ENCODE measurements at places on chromosomes 5 and 9.
A peak's percentile ranks its signal among the peaks of the same experiment; 100 is the strongest.

DNA sequence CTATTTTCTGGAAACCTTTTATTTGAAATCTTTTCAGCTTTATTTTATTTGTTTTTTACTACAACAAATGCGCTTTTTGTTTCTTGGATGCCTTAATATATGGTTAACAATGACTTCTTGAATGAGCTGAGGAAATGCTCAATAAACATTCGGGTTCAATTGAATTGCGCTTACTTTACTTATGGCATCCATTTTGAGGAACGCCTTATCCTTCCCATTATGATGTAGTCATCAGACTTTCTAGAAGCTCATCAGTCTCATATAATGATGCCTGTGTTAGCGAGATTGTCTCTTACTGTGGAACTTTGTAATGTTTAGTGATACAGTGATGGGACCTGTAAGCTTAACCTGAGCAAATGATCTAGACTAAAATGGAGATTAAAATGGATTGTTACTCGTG lies 916 bp downstream of the SHLD3 start:
- no peaks in the 10 kb centered on the region for H3K36me3 ChIP-seq
- peaks cover 22% of the 10 kb centered on the region for H3K4me1 ChIP-seq
- H3K4me3 ChIP-seq: peak overlapping the region; percentile 92
- DNase-seq: no peak
- H3K27me3 ChIP-seq: no peaks in the 10 kb centered on the region

DNA sequence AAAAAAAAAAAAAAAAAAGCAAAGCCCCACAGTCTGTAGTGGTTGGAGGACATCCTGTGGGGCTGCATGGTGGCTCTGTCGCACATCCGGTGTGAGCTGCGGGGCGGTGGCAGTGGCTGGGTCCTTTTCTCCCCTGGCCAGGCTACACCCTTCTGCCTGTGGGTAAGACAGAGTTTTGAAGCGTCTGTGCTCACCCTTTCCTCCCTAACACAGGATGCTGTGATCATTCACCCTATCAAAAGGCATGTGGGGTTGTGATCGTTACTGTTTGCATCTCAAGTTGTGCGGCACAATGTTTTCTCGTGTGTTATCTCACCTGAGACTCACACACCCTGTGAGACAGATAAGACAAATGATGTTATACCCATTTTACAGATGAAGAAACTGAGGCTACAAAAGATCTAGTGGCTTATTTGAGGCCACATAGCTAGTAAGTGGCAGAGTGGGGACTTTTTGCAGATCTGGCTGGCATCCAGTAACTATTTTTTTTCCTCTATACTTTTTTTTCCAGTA lies 17.5 kb downstream of the IRF1 start:
- peak overlapping the region; percentile 85 for H3K27ac ChIP-seq
- no peaks in the 10 kb centered on the region for H3K36me3 ChIP-seq
- H3K4me3 ChIP-seq: no peak overlapping the region
- H3K27me3 ChIP-seq: no peaks in the 10 kb centered on the region

DNA sequence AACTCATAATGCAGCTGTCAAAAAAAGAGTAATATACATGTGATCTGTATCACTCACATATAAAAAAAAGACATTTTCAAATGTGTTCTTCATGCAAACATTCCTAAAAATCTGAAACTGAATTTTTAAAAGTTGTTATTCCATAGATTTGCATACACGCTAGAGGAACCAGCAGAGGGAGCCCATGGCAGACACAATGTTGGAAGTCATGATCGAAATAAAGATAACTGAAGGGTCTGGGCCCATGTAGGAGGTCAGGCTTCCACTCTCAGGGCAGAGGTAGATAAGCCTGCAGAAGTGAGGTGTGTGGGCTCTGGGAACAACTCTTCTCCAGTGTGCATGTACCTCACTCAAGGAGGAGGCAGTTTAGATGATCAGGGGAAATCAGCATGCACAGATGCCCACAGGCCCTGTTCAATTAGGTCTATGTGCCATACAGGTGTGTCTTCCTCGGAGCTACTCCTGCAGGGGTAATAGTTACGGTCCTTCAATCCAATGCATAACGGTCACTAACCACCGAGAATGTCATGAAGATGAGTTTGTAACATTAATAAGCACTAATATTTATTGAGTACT lies 208.6 kb downstream of the EPB41L4A start:
- no peak overlapping the region for H3K4me3 ChIP-seq
- no peaks in the 10 kb centered on the region for H3K27me3 ChIP-seq
- no peaks in the 10 kb centered on the region for H3K36me3 ChIP-seq
- no peak for DNase-seq

- no peak overlapping the region for H3K27ac ChIP-seq
- DNase-seq: no peak
- H3K4me1 ChIP-seq: no peaks in the 10 kb centered on the region
- H3K36me3 ChIP-seq: no peaks in the 10 kb centered on the region
- no peaks in the 10 kb centered on the region for H3K27me3 ChIP-seq
Observed at GRCh38 chr5:113084402-113085083, 107.9 kb downstream of the DCP2 start.

GRCh38 chr5:100595812-100596173 lies 60.6 kb downstream of the FAM174A start:
- DNase-seq: no peak
- no peaks in the 10 kb centered on the region for H3K27me3 ChIP-seq
- H3K4me3 ChIP-seq: no peak overlapping the region
- no peaks in the 10 kb centered on the region for H3K36me3 ChIP-seq
- no peak overlapping the region for H3K27ac ChIP-seq

DNA sequence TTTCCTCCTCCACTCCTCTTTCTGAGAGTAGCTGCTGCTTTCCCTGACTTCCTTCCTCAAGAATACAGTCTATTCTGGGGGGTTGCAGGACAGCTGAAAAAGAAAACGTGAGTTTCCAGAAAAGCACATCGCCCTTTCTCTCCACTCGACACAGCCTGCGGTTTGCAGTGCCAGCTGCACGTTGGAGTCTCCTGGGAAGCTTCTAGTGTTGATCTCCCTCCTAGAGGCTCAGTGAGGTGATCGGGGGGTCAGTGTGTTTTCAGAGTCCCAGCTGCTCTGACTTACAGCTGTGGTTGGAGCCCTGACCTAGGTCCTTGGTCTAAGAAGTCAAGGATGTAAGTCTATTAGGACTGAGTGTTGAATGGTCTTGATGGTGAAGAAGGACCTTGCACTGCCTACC lies 25.0 kb upstream of the SUSD3 start:
- H3K4me3 ChIP-seq: no peak overlapping the region
- no peak for DNase-seq
- peaks cover 19% of the 10 kb centered on the region for H3K36me3 ChIP-seq
- H3K4me1 ChIP-seq: peaks cover 96% of the 10 kb centered on the region
- no peaks in the 10 kb centered on the region for H3K27me3 ChIP-seq

DNA sequence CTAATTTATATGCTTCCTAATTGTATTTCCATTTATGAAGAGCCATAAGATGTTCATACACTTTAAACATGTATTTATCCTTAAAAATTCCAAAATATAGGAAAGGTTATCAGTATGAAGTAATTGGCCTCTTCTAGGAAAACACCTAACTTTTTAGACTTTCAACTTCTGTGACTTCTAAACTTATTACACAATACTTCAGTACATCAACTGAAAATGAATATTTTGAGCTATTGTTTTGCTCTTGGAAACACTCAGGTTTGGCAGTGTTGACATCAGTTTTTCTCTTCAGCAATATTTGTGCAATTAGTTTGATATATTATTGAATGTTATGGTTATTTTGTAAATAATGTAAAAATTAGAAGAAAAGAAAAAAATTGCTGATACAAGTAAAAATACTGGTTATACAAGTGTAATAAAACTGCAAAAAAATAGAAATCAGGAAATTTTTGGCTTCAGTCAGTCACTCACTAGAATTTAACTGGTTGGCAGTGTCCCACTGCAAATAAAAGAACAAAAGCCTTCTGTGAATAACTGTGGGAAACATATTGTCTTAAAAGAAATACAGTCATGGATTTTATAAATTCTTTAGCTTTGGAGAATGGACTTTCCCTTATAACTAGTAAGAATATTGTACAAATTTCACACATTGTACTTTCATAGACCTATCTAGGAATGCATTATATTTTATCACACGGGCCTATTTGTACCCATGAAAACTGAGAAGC lies 635.9 kb downstream of the TLE1 start:
- H3K36me3 ChIP-seq: no peaks in the 10 kb centered on the region
- H3K4me3 ChIP-seq: no peak overlapping the region

DNA sequence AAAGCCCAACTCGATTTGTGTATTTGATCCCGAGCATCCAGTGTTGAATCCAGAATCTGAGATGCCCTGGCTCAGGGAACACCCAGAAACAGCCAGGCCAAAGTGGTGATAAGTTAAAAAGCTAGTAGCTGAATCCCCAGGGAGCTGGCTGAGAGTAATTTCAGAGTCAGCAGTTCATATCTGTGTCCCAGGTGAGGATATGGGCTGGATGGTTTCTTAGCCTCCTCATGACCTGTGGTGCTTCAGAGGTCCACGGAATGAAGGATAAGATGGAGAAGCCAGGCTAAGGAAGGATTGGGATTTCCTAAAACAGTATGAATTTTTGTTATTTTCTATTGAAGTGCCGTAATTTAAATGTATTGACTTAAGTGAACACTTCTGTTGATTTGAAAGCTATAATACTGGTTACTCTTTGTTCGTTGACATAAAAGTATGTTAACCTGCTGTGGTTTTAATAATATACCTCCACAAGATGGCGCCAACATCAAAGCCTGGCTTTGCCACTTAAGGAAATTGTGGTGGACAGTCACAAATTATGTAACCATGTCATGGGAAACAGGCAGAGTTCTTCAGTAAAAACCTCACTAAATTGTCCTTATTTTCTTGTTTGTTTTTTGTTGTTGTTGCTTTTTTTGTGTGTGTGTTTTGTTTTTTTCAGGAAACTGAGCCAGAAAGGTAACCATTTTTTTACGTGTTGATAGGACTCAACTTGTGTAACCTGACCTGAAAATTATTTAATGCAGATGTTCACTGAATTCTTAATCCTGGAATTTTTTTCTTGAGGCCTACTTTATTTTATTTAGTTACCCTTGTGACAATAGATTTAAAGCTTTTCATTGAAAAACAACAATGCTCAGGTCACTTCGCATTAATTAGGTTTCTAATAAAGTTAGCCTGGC lies 11.4 kb downstream of the MTAP start:
- peaks cover 47% of the 10 kb centered on the region for H3K36me3 ChIP-seq
- peak; percentile 46 for DNase-seq
- no peaks in the 10 kb centered on the region for H3K27me3 ChIP-seq

DNA sequence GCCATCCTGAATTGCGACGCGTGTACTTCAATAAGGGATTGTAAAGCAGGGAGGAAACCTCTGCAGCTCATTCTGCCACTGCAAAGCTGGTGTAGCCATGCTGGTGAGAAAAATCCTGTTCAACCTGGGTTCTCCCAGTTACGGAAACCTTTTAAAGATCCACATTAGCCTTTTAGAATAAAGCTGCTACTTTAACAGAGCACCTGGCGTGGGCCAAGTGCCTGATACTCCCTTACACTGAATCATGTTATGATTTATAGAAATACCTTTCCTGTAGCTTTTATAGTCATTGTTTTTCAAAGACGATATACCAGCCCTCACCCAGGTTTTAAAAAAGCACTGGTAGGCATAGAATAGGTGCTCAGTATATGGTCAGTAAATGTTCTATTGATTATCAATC lies 48.3 kb downstream of the SFXN1 start:
- H3K4me1 ChIP-seq: peaks cover 9% of the 10 kb centered on the region
- H3K27ac ChIP-seq: no peak overlapping the region
- H3K27me3 ChIP-seq: no peaks in the 10 kb centered on the region
- H3K4me3 ChIP-seq: no peak overlapping the region
- no peak for DNase-seq

DNA sequence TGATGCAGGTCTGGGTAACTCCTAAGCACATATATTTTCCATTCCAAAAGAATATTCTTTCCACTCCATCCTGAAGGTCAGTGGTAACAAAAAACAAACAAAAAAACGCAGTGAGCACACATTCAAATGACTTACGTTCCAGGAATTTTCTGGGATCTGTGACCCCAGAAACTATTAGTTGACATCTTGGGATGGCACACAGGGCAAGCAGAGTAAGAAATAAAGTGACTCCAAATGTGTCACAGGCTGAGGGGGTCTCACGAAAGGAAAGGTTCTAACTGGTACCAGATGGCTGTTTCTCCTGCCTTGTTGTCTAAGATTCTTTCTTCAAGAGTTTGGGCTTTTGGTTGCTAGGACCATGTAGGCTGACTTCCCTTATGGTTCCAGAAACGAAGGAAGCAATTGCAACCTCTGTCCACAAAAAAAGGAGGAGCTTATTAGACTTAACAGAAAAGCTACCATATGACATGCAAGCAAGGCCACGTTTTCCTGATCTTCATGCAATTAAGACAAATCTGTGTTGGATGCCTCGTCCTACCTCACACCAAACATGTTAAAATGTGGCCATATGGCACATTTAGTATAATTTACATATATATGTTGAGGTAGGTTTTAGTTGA lies 32.7 kb downstream of the PTGS1 start:
- H3K4me3 ChIP-seq: no peak overlapping the region
- DNase-seq: no peak
- no peaks in the 10 kb centered on the region for H3K4me1 ChIP-seq
- peaks cover 5% of the 10 kb centered on the region for H3K27me3 ChIP-seq
- H3K36me3 ChIP-seq: no peaks in the 10 kb centered on the region
- no peak overlapping the region for H3K27ac ChIP-seq

DNA sequence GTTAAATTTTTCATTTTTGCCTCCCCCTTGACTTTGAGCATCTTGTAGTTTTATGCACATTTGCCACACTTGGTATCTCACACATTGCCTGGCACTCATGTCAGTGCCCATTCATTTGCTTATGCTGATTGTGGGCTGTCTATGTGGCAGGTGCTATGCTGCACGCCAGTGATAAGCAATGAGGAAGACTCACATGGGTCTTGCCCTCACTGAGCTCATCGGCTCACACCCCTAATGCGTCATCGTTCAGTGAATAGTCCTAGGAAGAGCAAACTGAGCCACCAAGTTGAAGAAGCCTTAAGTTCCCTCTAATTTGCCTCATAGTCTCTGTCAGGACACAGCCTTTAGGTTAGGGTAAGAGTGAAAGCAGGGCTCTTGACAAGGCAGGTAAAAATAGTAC lies 209.4 kb upstream of the IL12B start:
- H3K27me3 ChIP-seq: no peaks in the 10 kb centered on the region
- no peak overlapping the region for H3K27ac ChIP-seq
- H3K36me3 ChIP-seq: no peaks in the 10 kb centered on the region
- no peak for DNase-seq
- no peaks in the 10 kb centered on the region for H3K4me1 ChIP-seq

DNA sequence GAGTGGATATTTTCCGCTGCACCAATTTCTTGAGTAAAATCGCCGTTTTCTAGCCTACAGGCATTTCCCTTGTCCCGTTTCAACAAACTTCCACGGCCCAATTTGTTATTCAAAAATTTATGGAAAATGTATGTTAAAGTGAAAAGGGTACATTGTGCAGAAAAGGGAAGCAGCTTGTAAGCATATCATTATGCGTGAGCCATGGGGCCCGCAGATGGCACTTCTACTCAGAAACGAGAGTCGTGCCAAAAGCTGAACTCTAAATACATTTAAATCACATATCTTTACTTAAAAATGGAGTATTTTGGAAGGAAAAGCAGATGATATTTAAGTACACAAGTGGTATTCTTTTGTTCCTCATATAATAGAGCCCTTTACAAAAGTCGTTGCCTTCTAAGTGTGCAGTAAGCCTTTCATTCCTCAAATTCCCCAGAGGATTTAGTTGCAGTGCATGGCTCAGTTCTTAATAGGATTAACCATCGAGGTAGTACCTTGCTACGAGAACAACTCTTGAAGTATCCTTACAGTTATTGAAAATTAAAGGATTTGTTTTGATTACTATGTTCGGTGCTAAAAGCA lies 1227.2 kb upstream of the WWC1 start:
- no peak overlapping the region for H3K4me3 ChIP-seq
- no peaks in the 10 kb centered on the region for H3K27me3 ChIP-seq
- DNase-seq: no peak
- no peaks in the 10 kb centered on the region for H3K36me3 ChIP-seq
- no peak overlapping the region for H3K27ac ChIP-seq

Data from T-cell (primary cell).